ENCODE measurements at places on chromosomes 5 and 9.

- DNase-seq = no peak
These were observed 87.4 kb downstream of the SGCD start for GRCh38 chr5:156414391-156414790.

GRCh38 chr5:6358434-6358820 is 19.9 kb downstream of the MED10 start:
- no peak for DNase-seq

GRCh38 chr5:30600892-30601291 is 592.6 kb upstream of the CDH6 start:
- DNase-seq = no peak

DNA sequence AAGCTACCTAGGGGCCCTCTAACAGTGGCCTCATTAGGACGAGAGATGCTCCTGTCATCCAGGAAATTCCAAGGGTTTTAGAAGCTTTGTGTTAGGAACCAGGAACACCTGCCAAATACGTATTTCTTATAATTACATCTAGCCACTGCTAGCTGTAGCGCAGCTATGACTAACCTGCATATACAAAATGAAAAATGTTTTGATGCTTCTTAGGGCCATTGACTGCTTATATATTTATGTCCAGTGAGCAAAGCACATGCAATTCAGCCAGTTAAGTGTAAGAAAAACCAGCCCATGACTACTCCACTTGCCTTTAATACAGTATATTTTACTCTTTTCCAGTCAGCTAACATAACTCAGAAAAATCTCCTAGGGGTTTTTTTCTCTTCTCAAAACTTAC is 143.3 kb downstream of the TRPM3 start:
- no peak for DNase-seq

DNA sequence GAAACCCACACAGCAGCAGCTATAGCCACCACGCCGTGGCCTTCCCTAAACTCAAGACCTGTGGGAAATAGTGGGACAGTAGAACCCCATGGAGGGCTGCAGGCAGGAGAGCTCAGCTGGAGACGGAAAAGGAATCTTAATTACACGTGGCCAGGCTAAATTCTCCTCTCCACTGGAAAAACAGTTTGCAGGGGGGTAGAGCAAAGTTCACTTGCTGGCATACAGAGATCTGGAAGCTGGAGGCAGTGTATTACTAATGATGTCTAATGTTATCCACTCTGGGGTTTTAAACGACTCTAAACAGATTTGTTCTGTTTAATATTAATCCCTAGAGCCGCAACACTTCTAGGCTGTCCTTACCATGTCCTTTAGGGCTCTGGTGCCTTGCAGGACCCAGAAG is 257.1 kb downstream of the SAXO1 start:
- no peak for DNase-seq

DNA sequence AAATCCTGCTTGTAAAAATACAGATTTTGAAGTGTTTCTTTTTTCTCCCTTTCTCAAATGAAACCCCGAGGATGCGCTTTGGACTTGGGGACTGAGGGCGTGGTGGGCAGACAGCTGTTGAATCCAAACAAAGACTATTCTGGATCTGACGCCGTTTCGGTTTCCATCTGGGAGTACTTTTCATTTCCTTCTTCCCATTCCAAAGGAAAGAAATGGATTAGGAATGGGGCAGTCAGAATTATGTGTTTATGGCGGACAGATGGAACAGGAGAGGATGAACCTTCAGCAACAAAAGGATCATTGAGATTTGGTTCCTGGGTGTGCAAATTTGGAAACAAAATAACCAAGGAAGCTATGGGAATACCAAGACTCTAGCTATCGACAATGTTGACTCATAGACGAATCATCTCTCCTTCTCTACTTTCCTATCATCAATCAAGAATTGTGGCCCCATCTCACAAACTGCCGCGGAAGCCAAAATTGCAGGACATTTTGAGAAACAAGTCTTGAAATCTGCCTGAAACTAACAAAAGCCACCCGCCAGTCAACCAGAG is 300.6 kb downstream of the PARP8 start:
- no peak for DNase-seq

- peak; percentile 99 for DNase-seq
These were observed at the start of gene TLE4 for GRCh38 chr9:79571309-79572031. TLE4 (plus strand) TSS chr9:79571965; CDS start chr9:79572791, 826 bp downstream.

DNA sequence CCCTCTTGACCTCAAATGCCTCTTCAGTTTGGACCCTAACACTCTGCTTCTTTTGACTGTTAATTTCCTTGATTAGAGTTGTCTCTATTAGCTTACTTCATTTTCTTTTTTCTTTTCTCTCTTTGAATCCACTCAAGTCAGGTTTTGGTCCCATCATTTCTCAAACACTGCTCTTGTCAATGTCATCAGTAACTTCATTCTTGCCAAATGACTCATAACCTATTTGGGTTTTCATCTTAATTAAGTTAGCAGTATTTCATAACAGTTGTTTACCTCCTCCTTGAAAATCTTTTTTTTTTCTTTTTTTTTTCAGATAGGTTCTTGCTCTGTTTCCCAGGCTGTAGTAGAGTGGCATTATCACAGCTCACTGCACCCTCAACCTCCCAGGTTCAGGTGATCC is 119.6 kb downstream of the PARP8 start:
- DNase-seq = no peak

DNA sequence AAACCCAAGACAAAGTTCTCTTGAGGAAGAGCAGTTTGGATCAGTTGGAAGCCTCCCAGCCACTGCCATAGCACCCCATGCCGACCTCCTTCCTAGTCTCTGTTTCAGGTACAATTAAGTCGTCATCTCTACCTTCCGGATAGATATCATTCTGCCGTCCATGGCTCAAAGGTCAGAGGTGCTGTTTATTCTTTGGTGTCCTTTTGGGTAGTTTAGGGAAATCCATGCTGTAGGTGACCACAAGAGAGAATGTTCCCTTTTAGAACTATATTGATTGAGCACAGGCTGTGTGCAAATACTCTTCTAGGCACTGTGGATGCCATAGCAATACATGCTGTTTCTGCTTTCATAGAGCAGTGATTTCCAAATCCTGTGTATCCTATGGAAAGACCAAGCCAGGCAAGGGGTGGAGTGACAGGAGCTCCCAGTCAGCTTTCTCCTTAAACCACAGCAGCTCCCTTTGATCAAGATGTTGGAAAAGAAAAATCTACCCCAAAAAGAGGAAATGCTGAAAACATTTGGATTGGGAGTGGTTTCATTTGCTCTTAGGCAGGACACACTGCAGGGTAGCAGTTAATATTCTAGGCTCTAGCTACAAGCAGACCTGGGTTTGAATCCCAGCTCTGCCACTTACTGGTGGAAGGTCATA is 127.9 kb downstream of the PALM2AKAP2 start:
- DNase-seq = no peak

GRCh38 chr5:85337435-85337834 is 952.8 kb upstream of the EDIL3 start:
- DNase-seq = no peak

DNA sequence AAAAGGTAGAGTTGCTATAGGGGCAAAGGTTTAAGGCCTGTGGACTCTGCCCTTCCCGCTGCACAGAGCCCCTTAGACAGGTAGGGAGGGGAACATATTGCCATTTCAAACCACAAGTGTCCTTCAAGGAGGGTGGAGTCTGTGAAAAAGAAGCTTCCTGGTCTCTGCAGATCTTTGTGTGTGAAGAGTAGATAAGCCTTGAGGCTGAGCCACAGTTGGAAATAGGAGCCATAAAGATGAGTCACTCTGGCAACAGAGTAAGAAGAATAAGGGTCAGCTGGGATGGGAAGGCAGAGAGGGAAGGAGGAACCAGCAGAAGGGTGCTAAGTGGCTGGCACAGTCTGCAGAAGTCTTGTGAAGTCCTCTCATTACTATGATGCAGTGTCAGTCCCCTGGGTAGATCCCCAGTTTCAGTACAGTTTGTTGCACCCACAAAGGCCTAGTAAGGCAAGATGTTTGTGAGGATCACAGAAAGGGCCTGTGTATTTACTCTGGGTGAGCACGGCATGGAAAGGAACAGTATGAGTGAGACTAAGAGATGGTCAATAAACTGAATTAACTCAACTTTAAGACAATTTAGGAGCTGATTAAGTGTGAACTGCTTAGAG is 18.1 kb downstream of the GRXCR2 start:
- DNase-seq = no peak

DNA sequence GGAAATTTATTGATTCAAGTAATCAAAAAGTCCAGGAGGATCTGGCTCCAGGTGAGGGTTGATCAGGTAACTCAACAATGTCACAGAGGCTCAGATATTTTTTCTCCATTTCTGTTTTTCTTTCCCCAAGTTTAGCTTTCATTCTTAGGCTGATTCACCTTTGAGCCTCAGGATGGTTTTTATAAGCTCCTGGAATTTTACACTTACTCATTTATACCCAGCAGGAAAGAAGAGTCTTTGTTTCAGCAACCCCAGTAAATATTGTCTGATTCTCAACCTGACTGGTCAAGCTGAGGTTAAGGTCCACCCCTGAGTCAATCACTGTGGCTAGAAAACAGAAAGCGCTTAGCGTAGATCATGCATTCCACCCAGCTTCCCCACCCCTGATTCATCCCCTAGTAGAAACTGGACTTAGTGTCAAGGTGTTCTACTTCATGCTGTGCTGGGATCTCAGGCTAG is 500.6 kb downstream of the KIF4B start:
- no peak for DNase-seq

- no peak for DNase-seq
These were observed at the start of gene PPIC for GRCh38 chr5:123036391-123037103. PPIC (minus strand) TSS chr5:123036725; CDS start chr5:123036625, 100 bp downstream.

DNA sequence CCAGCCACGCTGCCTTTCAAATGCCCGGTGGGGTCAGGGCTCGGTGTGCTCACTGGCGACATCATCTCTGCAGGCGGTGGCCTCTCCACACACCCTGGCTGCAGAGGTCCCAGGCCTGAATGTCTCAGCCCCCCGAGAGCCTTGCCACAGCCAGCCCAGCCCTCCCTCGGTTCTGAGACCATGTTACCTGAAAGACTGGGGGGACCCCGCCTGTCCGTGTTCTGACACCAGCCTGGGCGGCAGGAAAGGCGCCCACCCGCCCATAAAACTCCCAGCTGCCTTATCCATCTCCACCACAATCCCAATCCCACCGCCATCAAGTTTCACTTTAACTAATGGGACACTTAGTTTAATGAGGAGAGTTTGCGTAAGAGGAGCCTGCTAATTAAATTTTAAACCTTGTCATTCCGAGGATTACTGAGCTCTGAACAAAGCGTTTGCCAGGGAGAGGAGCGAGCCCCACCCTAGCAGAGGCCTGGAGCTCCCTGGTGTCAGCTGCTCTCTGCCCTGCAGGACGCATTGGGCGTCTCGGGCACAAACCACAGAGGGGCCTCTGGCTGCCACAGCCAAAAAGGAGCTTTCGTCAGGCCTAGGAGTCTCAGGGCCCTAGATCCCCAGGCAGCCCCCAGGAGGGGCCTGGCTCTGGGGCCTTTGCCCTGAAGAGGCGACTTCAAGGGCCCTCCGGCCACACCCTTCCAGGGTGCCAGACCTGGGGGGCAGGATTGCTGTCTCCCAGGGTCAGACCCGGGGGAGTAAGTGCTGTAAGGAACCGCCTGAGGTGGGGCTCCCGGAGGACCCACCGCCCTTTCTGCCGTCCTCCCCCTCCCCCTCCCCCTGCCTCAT is 15.3 kb downstream of the LHX3 start:
- DNase-seq = no peak

DNA sequence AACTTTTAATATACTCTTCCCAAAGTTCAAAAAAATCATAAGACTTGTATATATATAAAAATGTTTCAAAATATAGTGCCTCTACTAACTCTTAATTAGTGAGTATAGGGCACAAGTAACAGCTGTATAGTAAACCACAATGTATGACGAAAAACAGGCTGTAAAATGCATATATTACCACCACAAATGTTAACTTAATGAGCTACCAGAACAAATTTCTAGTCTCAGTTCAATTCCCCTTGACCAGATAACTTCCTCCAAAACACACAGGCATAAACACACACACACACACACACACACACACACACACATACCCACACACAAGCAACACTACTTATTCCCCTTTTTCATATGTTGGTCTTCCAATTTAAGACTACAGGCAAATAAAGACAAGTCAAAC is 78.8 kb downstream of the FBXL17 start:
- DNase-seq = no peak

GRCh38 chr9:110926828-110927487 is 111.3 kb downstream of the LPAR1 start:
- DNase-seq = no peak

GRCh38 chr9:82930116-82930515 is 132.8 kb downstream of the RASEF start:
- no peak for DNase-seq

DNA sequence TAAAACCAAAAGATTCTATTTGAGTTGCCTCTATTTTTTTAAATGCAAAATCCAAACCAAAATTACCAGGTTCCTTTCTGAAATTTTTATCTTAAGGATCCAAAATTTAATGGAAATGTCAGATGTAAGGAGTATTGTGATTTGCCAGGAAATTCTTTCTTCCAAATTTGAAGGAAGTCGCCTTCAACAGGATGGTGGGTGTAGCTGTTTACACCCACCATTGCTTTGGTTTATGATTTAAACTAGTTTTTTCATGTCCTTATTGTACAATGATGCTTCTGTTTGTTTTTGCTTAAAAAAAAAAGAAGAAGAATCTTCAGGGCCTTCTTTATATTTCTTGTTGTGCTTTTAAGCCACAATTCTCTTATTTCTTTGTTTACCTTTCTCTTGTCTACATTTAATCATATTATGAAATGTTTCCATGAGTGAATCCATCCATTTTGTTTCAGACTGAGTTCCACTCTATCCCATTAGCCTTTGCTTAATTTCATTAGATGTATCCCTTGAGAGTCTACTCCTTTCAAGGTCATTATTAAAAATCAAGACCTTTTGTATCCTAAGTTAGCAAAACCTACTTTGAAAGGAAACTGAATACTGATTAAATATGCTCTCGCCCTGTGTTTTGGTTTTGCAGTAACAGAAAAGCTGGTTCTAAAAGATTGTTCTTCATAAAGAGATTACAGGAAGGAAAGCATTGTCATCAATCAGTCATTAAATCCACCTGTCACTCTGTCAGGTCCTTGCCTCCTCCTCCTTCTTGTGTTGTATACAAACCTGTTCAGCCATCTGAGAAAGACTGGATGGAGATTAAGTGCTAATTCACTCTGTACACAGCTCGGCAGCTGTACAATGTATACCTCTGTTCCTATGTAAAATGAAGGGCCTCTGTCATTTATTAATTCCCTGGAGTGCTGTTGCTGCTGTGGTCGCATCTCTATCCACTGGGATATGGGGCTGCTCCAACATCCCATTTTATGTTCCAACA is 45.5 kb upstream of the SLC2A8 start:
- no peak for DNase-seq

- no peak for DNase-seq
These were observed 77.2 kb upstream of the TARS1 start for GRCh38 chr5:33363537-33363936.
